Left lobe of liver (tissue), 2 donors: ENCODE measurements at places on chromosomes 12 and 14. TPM values are rescaled to one million over a fixed set of nuclear protein-coding genes. Genes with fewer than 3 reads are reported as not detected.
A peak's percentile ranks its signal among the peaks of the same experiment; 100 is the strongest.

DNA sequence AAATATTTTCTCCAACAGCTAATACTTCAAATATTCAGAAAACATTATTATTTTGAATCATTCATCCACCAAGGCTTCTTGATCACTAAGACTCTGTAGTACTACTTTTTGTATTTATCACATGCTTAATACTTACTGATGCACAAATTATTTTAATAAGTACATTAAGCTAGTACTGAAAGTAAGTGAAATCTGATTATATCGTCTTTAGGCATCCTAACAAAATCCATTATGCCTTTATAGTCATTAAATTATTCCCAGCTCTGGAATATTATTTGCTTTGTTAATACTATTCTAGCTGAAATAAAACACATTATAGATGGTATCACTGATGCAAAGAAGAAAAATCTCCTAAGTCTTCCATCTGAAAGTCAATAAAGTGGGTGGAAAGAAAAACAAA lies 75.1 kb upstream of the TTC7B start:
- DNase-seq: no peak

- DNase-seq: no peak
Observed at GRCh38 chr12:39638178-39638577, 18.6 kb upstream of the ABCD2 start.

GRCh38 chr12:47312808-47313426 lies 233.2 kb upstream of the AMIGO2 start:
- DNase-seq: no peak

DNA sequence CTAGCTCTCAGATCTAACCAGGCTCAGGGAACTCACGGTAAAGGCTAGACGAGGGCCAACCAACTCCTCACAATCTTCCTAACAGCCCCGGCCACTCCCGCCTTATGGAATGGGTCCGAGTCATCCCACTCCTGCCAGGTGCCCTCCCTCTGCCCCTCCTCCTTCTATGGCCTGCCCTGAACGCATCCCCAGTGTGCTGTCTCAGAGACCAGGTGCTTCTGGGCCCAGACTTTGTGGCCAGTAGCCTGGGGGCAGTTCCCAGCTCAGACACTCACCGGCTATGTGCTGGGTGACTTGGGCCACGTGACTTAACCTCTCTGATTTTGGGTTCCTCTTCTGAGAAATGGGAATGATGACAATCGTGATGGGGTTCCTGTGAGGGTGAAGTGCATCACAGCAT lies 22.5 kb downstream of the PAPLN start:
- no peak for DNase-seq

DNA sequence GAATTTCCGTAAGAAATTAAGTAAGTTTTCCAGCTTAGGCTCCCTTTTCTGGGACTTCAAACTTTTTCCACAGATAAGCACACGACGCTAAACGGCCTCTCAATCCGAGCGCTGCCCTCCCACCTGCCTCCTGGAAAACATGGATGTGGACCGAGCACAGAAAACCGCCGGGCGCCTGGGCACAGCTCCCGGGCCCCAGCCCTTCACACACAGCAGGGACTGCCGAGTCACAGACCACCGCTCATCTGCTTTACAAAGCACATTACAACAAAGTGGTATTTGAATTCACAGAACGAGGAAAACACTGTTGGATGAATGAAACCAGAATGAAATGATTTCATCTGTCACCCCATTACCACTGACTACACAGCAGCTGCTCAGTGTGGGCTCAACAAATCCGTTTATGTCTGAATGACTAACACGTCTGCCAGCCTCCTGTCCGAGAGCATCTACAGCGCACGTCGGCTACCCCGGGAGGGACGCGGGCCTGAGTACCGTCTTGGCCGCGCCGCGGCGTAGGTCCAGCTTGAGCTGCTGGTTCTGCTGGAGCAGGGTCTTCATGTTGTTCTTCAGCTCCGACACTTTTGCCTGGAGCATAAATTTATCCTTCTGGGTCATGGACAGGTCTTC lies 13.1 kb upstream of the ANKLE2 start:
- DNase-seq: no peak

NGB gene
- not detected for total RNA-seq

- DNase-seq: no peak
Observed at GRCh38 chr12:95224202-95225170, 6.9 kb downstream of the VEZT start.

STK38L gene
- total RNA-seq: 7.7 TPM

IKZF4 gene
- total RNA-seq: 2.3 TPM

GRCh38 chr12:102512523-102512922 lies 32.2 kb upstream of the IGF1 start:
- DNase-seq: no peak

- DNase-seq: no peak
Observed at GRCh38 chr12:65526311-65526710, 247.8 kb downstream of the MSRB3 start.

DNA sequence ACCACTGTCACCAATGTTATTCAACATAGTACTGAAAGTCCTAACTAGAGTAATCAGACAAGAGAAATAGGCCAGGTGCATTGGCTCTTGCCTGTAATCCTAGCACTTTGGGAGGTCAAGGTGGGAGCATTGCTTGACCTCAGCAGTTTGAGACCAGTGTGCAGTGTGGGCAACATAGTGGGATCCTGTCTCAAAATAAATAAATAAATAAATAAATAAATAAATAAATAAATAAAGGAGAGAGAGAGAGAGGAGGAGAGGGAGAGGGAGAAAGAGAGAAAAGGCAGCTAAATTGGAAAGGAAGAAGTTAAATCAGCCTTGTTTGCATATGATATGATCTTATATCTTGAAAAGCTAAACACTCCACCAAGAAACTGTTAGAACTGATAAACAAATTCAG lies 115.3 kb downstream of the FAR2 start:
- DNase-seq: no peak

DNA sequence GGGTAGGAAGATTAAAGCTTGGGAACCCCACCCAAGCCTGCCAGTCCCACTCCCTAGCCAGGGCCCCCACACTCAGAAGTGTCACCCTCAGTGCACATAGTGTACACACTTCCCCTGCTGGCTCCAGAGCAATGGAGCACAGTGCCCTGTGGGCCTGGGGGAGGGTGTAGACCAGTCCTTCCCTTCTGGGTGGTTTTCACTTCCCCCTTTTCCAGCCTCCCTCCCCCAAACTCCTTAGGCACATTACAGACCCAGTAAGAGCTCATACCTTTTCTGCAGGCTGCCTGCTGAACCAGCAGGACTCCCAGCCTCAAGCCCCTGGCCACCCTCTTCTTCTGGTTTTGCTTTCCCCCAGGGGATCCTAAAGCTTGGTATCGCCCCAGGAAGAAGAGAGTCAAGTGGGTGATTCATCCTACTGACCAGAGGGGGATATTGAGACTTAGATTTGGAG lies at the start of gene ZNF385A:
TSS of gene ZNF385A (minus strand) at position 143 of the 451 bp plus-strand sequence. CDS start 219 bp downstream, outside the sequence.
- DNase-seq: no peak

DNA sequence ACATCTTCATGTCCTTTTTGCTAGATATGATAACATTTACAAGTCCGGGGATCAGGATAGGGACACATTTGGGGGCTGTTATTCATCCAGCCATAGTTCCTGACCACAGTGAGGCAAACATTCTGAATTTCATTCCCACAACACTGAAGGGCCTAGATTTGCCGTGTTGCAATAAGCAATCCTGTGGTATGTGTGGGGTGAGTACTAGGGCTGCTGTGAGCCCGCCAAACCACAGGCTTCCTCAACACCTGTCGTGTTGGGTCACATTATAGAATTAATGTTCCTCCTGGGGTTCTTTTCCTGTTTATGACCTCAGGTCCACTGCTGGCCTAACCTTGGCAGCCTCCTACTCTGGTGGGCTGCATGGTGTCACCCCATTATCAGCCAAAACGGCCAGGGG lies 119.2 kb downstream of the TBC1D30 start:
- DNase-seq: no peak

DNA sequence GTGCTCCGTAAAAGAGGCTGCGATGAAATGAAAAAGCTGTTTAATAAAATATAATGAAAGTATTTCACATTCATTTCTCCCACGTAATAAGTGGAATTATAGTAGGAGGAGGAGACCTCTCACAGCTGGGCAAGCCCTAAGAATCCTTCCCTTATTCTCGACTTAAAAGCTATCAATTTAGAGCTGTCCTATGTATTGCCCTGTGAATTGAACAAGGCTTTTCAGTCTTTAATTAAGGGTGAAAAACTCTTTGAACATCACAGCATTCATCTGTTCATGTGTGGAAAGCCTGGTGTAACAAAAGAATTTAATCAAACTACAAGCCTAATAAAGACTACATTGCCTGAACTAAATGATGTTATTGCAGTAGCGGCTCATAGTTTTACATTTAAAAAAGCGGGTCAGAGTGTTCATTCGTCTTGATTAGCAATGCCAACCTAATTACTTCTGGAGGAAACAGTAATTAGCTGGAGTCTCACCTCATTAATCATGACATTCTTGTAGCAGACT lies 142.0 kb downstream of the ETNK1 start:
- DNase-seq: no peak

- DNase-seq: no peak
Observed at GRCh38 chr12:101858361-101858760, 19.0 kb upstream of the DRAM1 start.

GRCh38 chr12:50914872-50915484 lies 37.4 kb upstream of the HIGD1C start:
- no peak for DNase-seq

DNA sequence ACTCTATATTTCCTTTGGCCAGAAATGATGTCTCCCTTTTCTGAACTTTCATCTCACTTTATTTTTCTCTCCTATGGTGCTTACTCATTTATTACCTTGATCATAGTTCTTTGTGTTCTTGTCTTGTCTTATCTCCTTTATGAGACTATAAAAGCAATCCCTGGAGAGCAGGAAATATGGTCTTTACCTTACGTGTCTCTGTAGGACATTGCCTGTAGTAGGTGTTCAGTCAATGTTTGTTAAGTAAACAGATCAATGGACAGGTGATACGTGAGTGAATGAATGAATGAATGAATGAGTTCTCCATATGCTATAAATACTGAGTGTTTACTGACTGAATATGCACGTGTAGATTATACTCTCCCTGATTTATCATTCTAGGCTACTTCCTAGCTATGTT lies 193.7 kb upstream of the HMGA2 start:
- DNase-seq: no peak

DNA sequence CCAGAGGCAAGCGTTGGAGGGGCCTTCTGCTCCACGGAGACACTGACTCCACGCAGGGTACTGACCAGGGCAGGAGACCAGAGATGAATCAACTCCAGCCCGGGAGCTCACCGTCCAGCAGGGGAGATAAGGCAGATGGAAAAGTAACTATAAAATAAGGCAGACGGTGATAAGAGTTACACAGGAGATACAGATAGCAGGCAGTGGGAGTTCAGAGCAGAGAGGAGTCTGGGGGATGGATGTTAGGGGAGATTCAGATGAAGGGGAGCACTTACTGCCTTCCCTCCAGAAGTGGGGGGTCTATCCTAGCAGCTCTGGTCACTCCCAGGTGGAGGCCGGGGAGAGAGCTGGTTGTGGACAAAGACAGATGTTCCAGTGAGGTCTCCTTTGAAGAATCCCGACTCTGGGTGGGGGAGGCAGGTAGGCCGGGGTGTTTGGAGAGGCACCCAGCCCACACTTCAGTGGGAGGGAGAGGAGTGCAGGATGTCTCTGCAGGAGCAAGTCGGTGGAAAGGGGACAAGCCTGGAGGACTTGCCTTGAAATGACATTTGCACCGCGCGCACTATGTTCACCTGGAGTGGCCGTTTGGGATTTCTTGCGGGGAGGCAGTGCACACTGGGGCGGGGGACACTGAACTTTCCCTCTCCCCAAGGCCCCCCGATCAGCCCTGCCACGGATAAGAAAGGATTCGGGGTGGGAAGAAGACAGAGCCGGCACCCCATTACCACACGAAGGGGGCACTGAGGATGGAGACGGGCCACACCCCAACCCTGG lies 1.2 kb downstream of the PITPNM2 start:
- peak; percentile 45 for DNase-seq

GRCh38 chr12:106425061-106425702 lies 67.6 kb downstream of the POLR3B start:
- no peak for DNase-seq

DNA sequence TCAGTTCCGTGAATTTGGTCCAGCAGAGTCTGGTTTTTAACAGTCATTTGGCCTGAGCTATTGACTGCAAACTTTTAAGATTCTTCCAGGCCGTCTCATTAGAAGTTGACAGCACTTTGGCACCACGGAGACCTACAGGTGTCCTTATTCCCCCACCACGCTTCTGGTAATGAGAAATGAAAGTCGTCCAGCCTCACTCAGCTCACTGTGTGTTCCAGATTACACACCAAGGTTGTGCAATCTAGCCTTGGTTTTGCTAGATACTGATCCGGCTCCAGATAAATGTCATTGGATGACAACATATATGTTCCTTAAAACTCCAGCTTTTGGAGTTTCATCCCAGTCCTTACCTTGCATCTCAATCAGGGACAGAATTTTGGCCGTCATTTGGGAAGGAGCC lies 210.4 kb downstream of the CHST11 start:
- no peak for DNase-seq

MYF6 gene
- total RNA-seq: not detected

- DNase-seq: no peak
Observed at GRCh38 chr12:102528111-102528510, 47.7 kb upstream of the IGF1 start.

DIO3 gene
- 0.13 TPM for total RNA-seq

RTN1 gene
- total RNA-seq: 0.65 TPM

OR10G2 gene
- not detected for total RNA-seq

DNA sequence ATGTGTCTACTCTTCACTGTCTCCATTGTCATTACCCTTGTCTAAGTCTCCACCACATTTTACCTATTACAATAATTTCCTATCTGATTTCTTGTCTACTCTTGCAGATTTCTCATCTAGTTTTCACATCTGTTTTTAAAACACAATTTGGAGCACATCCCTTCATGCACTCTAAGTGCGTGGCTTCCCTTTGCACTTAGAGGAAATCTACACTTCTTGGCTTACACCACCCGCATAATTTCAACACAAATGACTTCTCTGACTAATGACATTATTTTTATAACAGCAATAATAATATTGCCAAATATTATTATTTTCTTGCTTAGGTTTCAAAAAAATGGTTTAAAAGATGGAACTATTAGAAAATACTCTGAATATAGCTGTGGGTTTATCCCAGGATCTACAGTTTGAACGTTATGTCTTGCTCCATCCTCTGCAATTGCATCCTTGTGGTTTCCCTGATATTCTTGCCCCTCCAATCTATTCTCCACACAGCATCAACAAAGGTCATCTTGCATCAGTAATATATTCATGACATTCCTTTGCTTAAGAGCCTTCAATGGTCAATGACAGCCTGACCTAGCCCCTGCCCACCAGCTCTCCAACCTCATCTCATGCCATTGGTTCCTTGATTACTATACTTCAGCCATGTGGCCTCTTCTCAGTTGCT lies 153.7 kb downstream of the SLC25A21 start:
- DNase-seq: no peak

CCDC91 gene
- 11.9 TPM for total RNA-seq

SOX5 gene
- 32.2 TPM for total RNA-seq

DNA sequence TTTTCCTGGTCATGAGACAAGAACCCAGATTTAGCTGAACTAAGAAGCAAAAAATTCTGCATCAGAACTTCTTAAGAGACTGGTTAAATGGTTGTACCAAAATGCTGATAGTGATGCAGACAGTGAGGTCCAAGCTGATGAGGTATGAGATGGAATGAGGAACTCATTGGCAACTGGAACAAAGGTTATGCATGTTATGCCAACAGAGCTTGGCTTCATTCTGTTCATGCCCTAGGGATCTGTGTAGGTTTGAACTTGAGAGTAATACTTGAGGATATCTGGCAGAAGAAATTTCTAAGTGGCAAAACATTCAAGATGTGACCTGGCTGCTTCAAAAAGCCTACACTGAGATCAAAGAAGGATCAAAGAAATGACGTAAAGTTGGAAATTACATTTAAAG lies 398.0 kb downstream of the FSCB start:
- no peak for DNase-seq

SERPINA10 gene
- 200 TPM for total RNA-seq

GRCh38 chr14:74144789-74145188 lies 60.0 kb downstream of the LIN52 start:
- no peak for DNase-seq

CLEC4D gene
- total RNA-seq: not detected
